Amniotic epithelial cell (primary cell): ENCODE measurements at places on chromosomes 16 and 17.

- DNase-seq, result peak; percentile 71
These were observed 9.0 kb downstream of the ZNF23 start for GRCh38 chr16:71453036-71453435.

DNA sequence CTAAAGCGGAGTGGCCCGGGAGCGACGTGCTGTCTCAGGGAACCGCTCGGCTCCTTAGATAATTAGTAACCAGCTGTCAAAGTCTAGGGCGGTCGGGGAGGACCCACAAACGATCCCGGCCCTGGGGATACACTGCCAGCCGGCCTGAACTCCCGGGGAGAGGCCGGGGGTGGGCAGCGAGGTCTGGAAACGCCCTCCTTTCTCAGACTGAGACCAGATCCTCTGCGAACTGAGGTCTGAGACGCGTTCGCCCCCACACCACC is 1.3 kb downstream of the HNF1B start:
- DNase-seq, result no peak

- DNase-seq, result peak; percentile 73
These were observed 14.4 kb upstream of the CDIPT start for GRCh38 chr16:29877266-29877961.

DNA sequence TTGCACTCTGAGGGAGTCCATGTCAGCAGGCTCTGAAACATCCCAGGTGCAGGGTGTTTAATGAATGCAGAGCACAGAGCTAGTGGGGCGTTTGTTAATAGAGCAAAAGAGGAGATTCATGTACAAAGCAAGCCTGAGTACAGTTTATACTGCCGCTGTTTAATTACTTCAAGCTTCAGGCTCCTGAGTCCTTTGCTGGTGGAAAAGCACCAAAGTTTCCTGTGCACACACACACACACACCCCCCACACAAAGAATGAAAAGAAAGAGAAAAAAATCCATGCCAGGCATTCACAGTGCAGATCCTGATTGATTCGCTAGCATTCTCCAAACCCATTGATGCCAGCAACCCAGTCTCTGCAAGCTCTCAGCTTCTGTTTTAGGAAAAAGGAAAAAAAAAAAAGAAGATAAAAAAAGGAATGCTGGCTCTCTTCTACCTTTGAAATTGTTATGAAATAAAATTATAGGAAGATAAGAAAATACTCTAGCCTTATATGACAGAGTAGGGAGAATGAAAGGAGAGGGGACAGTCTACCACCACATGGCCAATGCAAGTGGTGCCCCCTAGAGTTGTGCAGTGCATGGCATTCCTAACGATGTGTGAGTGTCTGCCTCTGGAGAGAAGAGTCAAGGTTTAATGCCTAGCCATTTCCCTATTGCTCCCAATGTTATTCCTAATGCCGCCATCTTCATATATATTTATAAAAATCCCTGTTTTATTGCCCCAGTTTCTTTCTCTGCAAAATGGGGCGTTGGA is 216.5 kb downstream of the TMEM114 start:
- DNase-seq, result no peak

GRCh38 chr17:13550291-13550690 is 51.4 kb downstream of the HS3ST3A1 start:
- no peak for DNase-seq

DNA sequence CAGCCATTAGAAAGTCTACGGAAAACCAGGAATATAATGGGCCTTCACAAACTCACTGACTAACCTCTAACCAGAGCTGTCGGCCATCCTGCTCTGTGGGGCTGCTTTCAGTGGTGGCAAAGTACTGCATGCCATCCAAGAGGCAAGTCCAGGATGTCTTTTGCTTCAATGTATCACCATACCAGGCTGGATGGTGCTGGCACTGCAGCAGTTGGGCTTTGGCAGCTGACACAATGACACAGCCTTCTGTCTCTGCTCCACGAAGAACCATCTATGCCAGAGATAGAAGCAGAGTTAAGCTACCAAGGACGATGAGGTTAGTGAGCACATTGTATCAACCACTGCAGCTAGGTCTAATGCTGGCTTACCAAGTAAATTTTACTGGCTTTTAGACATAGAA is 9.7 kb upstream of the RSKR start:
- no peak for DNase-seq
